ENCODE measurements at places on chromosomes 4 and X.
A peak's percentile ranks its signal among the peaks of the same experiment; 100 is the strongest.

DNA sequence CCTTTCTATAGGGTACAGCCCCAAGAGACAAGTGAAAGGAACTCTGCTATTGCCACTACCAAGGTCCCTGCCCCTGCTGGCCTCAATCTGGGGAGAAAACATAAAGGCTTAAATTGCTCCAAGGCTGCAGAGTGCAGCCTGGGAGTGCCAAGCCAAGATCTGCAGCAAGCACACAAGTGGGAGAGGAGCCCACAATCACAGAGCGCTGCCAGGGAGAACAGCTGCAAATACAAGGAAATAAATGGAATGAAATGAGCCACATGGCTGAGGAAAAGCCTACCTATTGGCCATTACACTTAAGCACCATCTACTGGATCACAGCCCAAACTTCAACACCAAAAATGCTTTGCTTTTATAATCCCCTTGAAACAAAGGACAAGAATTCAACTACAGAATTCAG, 582.4 kb downstream of the FAM133A start:
- DNase-seq: no peak

DNA sequence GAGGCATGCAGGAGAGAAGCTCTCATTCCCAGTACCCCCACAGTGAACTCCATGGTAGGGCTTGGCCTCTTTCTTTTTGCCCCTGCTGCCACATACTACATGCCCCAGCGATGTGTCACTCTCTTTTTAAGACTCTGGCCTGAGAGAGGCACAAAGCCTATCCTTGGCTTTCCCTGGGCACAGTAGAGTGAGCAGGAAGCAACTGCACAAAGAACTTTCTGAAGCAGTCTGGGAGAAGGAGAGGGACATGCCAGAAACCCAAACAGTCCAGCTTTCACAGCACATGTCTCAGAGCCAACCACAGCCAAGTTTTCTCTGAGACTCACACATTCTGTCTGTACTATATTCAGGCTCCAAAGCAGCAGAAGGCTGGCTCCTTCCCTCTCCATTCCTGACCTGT, 7.9 kb upstream of the NALF2 start:
- DNase-seq: peak; percentile 68

DNA sequence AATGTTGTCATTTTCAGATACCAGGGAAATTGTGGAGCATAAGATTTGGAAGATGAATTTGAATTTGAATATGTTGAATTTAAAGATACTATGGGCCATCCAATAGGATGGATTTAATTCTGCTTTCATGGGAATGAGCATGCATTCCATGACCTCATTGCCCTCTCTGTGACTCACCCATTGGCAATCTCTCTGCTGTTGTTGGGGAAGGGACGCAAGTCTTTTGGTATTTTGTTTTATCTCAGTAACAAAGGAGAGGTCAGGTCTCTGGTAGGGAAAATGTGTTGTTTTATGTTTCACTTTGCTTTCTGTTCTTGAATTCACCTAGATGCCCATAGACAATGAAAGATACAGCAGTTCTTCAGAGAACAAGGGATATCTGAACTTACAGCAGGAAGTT, 42.1 kb upstream of the MAGEA4 start:
- DNase-seq: peak; percentile 49

GRCh38 chr4:41554905-41555304, 16.9 kb downstream of the LIMCH1 start:
- no peak for DNase-seq

GRCh38 chr4:109969919-109970318, 57.2 kb downstream of the EGF start:
- no peak for DNase-seq

GRCh38 chrX:140249088-140249487, 255.8 kb downstream of the SOX3 start:
- no peak for DNase-seq

- peak; percentile 96 for DNase-seq
These were observed 124.4 kb downstream of the RELL1 start for GRCh38 chr4:37561803-37562207.

DNA sequence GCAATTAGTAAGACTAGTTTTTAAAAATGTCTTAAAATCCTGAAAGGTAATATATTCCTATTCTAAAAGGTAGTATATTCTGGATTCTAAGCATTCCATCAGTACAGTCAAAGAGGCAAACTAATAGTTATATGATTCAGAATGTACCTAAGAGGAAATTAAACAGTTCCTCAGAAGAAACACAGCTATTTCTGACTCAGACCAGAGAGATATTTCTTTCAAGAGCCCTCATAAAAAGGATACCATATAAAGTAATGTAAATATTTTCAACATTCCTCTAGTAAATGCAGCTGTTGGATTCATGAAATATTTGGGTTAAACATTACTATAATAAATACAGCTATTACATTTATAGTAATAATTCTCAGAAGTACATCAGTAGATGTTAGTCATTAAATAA, 358.3 kb downstream of the MAGEB5 start:
- DNase-seq: no peak

GRCh38 chrX:44071847-44072551, 98.8 kb upstream of the NDP start:
- DNase-seq: peak; percentile 94

GRCh38 chr4:84677093-84677492, 94.2 kb downstream of the CDS1 start:
- no peak for DNase-seq

- no peak for DNase-seq
These were observed 109.9 kb downstream of the SH3RF1 start for GRCh38 chr4:169160825-169161224.

DNA sequence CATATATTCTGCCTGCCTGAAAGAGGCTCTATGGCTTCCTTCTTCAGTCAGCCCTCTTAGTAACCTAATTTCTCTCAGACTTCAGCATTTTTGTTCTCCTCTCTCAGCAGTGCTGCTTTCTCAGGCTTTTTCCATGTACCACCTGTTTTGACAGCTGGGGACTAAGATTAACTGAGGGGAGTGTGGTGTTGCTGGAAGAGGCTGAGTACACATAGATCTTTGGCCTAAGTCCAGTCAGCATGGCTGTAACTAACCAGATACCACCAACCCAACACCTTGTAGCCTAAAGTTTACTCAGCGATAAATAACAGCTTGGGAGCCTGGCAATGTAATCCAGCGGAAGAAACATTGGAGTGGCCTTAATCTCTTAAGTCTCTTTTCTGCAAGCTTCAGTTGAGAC, 85.5 kb downstream of the RTL3 start:
- no peak for DNase-seq

- DNase-seq: no peak
These were observed 336.8 kb upstream of the CLNK start for GRCh38 chr4:11021333-11021732.

DNA sequence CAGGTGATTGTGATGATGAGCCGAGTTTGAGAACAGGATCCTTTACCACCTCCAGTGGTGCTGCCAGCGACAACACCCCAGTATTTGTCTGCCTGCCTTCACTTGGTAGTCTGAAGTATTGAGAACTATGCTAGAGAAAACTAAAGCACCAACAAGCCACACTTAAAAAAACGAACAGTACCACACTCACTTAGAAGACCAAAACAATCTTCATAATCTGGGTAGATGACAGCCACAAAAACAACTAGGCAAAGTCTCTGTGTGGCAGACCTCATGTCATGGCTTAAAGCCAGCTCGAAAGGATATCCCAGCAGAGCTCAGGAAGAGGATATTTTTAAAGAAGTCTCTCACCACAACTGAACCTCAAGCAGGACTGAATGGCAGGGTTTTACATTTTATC, 236.0 kb downstream of the GPC3 start:
- no peak for DNase-seq

GRCh38 chr4:78386679-78387078, 164.9 kb upstream of the ANXA3 start:
- no peak for DNase-seq

- no peak for DNase-seq
These were observed 98.6 kb downstream of the LARP7 start for GRCh38 chr4:112735474-112735951.

DNA sequence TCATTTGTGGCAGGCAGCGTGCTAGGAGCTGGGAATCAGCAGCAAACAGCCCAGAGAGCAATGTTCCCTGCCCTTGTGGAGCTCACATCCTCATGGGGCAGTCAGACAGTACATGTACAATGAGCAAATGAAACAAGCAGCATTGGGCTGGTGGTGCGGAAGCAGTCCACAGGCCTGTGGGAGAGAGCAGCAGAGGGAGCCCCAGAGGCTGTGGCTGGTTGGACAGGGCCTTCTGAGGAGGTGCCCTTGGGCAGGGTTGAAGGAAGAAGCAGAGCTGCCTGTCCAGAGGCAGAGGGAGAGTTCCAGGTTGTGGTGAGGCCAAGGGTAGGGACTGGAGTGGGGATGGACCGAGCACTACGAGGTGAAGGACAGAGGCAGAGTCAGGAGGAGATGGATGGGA, 22.5 kb downstream of the MMGT1 start:
- no peak for DNase-seq
